ENCODE measurements at places on chromosomes 13 and 19.

GRCh38 chr13:50989476-50989875 is 79.9 kb downstream of the RNASEH2B start:
- DNase-seq: no peak

DNA sequence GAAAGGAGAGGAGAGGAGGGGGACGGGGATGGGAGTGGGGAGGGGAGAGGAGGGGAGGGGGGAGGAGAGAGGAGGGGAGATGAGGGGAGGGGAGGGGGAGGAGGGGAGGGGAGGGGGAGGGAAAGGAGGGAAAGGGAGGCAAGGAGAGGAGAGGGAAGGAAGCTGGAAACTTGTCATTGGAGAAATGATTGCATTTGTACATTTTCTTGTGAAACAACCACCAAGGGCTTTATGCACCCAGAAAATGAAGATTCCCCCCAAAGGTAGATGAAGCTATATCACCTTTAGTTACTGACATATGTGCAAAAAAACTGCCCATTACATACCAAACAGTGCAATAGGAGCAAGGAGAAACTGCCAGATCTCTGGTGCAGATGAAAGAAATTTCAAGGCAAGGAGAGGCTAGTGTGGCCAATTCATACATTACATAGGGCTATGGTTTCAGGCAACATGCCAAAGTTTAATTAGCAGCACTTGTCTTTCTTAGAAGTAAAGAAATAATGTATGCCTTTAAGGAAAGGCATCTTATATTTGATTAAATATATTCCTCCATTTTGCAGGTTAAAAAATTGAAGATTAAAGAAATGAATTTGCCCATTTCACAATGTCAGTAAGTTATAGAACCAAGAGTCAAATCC is 49.5 kb upstream of the STK24 start:
- no peak for DNase-seq

GRCh38 chr13:94312511-94313216 is 166.8 kb downstream of the DCT start:
- no peak for DNase-seq

- DNase-seq: no peak
Observed at GRCh38 chr13:98267080-98267912, 90.2 kb upstream of the RNF113B start.
